Posterior cingulate gyrus (tissue), 11 donors: ENCODE measurements at places on chromosomes 7 and 10.
A peak's percentile ranks its signal among the peaks of the same experiment; 100 is the strongest.

DNA sequence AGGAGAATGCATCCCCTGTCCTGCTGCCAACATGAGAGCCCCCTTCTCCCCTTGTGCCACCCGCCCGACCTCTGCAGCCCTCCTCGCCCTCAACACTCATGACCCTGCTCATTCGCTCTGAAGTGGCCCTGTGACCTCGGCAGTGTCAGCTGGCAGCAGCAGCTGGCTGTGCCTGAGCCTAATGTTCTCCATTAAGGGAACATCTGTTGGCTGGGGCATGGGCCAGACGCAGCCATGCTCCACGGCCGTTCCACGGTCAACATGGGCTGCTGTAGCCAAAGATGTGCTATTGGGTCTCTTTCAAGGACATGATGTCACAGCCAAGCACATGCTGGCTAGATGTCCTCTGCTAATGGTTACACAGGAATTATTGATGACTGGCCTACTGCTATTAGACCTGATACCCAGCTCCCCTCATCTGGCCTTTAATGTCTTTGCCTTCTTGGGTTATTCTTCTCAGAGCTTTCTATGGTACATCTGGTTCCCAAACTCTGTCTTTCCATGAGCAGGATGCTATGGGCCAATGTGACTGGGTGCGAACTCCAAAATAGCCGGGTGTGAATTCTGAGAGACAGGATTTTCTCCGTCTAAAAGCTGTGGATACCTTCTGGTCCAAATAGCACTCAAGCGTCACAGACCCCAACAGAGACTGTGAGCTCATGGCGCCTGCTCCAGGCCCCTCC is 22.4 kb downstream of the ADCYAP1R1 start:
- DNase-seq, result no peak

DNA sequence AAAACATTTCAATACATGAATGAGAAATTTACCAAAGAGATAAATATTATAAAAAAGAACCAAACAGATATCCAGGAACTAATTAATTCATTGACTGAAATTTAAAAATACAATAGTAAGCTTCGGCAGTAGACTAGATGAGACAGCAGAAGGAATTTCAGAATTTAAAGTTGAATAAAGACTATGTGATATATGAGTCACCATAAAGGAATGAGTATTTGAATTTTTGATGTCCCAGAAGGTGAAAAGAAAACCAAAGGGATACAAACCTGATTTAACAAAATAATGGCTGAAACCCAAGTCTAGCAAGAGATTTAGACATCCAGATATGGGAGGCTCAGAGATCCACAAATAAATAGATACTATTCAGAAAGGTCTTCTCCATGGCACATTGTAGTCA is 623.9 kb upstream of the FOXK1 start:
- no peak for DNase-seq

GRCh38 chr7:129394101-129394500 is 40.1 kb upstream of the STRIP2 start:
- DNase-seq, result no peak

GRCh38 chr10:63106111-63106755 is 26.9 kb upstream of the NRBF2 start:
- no peak for DNase-seq

DNA sequence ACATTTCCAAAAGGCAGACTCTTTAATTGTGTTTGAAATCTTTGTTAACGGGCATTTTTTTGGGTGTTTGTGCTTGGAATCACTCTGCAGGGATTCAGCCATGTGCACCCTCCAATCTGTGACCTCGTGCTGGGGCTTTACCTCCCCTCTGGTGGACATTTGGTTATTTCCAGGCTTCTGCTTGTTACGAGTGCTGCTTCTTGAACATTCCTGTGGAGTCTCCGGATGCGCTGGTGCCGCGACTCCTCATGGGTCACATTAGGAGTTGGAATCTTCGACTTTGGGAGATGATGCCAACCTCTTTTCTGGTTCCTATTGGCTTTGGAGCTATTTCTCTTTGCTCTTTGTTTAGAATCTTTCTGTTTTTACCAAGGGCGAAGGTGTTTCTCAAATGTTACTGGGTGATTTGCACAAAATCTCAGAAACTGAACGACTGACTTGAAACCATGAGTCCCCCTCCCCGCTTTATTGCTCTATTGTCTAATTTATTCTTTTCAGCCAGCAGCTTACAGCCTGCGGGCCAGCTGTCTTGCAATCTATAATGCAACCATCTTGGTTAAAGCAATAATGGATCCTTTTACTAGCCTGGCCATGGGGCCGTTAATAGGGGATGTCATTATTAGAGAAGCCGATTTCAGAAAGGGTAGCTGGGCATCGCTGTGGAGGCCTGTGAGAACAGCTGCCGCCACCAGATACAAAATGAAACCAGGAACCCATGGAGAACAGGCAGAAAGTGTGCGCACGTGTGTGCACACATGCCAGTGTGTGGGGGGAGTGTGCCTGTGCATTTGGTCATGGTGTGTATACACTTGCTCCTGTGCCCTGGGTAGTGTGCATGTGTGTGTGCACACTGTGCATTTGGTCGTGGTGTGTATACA is 9.9 kb upstream of the DPYSL4 start:
- DNase-seq, result no peak

DNA sequence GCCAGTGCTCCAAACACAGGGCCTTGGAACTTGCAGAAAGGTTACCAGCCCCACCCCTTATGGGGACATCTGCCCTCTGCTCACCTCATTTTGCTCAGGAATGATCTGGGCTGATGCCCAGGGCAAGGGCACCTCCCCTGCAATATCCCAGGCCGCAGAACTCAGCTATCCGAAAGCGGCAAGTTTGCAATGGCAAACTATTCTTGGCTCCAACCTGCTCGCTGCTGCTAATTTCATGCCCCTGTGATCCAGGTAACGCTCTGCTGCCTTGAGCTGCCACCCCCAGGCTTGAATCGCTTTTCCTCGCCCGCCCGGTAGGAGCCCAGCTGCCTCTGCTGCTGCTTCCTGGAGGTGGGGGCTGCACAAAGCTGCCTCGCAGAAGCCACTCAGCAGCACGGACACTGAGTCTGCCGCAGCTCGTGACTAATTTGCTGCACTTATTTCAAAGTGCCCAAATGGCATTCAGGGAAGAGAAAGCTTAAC is 18.2 kb downstream of the SLC29A3 start:
- no peak for DNase-seq

DNA sequence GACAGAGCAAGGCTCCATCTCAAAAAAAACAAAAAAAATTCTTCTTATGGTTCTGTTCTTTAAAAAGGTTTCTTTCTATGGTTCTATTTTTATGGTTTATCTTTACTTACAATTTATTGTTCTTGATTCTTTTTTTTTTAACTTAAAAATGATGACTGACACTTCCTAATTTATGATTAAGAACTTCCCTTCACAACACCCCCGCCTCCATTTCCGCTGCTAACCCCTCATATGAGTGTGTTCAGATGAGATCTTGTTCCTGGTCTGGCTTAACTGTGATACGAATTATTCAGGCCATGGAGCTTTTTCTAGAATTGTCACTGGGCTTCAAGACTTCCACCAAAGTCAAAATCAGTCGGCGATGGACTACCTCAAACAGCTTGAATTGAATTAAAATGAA is 33.9 kb downstream of the PTER start:
- DNase-seq, result no peak

DNA sequence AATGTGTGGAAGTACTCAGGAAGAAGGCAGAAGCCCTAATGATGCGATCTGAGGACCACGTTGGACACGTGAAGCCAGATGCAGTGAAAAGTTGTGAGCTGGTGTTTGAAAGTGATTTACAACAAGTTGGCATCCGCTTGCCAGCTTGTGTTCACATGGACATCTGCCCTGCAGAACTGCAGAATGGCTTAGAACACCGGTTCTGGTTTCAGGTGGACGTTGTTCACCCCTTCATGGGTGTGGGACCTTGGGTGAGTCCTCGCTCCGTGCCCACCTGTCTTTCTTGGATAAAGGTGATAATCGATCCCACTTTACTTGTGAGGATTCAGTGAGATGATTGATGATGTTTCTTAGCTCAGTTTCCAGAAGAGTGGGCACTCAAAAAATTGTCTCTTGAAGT is 53.8 kb downstream of the CAMK1D start:
- DNase-seq, result no peak

- DNase-seq, result no peak
Observed at GRCh38 chr7:105682341-105683060, 101.2 kb upstream of the EFCAB10 start.

GRCh38 chr10:52092390-52092789 is 221.7 kb upstream of the DKK1 start:
- no peak for DNase-seq

DNA sequence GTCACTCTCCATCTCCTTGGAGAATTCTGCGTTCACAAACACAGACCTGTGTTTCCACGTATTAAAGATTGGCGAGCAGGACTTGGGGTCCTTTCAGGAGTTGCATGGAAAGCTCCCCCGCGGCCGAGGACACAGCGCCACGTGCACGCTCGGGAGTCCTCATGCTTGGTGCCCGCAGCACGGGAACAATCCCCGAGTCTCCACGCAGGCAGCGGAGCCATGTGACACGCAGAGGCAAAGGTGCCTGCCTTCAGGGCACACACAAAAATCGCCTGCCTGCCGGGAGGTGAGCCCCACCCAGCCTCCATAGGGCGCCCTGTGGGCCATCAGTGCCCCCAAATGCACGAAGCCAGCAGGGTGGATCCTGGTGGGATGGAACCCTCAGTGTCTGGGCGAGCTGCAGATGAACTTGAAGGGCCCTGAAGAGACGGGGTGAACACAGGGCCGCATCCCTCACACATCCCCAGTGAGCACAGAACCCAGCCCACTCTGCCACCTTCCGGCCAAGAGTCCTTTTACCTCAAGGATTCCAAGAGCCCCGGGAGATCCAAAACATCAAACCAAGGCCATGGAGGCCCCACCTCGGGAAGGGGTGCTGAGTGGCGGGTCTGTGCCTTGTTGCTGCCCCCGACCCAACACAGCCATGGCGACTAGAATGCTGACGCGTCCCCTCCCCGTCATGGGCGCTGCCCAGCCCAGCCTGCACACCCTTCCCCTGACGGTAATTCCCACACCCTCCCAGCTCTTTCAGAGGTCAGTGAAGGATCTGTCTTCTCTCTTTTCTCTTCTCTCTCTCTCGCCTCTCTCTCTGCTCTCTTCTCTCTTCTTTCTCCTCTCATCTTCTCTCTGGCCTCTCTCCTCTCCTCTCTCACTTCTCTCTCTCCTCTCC is 55.9 kb downstream of the CFAP46 start:
- no peak for DNase-seq

GRCh38 chr7:139043823-139044812 is 8.3 kb upstream of the ZC3HAV1L start:
- DNase-seq, result no peak

GRCh38 chr7:39709768-39710311 is 86.5 kb downstream of the RALA start:
- DNase-seq, result peak; percentile 14

GRCh38 chr7:42550706-42551470 is 313.9 kb upstream of the GLI3 start:
- no peak for DNase-seq

- no peak for DNase-seq
Observed at GRCh38 chr7:98309566-98309965, 28.1 kb downstream of the BRI3 start.

GRCh38 chr10:101683276-101683675 is 11.7 kb downstream of the FBXW4 start:
- no peak for DNase-seq

DNA sequence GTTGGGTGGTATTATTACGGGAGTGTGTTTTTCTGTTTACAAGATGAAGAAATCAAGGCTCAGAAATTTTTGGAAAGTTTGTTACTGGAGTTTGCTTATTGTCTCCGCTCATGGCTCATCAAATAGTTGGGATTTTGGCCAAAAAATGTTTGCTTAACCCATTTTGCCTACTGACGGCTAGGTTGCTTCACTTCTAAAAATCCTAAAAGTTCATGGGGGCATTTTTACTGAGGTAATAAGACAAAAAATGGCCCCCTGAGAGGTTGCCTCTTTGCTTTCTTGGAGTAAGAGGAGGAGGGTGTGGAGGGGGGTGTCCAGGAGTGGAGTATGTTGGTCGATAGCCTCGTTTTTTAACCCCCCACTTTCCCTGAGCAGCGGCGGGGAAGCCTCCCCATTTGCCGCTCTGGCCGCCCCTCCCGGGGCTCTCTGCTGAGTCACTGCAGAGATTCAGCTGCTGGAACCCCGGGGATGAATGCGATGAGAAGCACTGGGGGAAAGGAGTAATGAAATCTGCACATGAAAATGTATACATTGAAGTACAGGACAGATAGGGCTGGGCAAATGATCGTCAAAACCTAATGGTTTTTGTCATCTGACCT is 1.5 kb downstream of the MEST start:
- no peak for DNase-seq

DNA sequence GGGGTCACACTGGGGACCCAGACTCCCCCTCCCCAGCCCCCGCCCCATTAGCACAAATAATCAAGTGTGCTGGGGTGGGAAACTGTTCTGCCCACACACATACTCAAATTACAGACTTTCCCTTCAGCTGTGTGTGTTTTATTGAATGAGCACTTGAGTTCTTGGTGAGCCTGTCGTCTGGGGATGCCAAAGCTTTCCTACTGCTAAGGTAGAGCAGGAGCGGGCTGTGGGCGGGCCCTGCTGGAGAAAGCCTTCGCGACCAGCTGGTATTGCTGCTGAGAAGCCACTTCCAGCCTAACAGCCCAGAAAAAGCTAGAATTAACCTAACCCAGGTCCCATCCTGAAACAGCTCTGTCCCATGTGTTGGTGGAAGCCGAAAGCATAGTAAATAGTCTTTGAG is 87.0 kb upstream of the KMT2E start:
- DNase-seq, result no peak

DNA sequence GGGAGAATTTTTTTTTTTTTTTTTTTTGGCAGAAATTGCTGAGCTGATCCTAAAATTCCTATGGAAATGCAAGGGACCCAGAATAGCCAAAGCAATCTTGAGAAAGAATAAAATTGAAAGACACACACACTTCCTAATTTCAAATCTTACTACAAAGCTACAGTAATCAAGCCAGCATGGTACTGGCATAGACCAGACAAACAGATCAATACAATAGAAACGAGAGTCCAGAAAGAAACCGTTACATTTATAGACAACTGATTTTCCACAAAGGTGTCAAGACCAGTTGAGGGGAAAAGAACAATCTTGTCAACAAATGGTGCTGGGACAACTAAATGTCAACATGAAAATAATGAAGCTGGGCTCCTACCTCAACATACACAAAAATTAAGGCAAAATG is 34.5 kb downstream of the LARP4B start:
- no peak for DNase-seq

DNA sequence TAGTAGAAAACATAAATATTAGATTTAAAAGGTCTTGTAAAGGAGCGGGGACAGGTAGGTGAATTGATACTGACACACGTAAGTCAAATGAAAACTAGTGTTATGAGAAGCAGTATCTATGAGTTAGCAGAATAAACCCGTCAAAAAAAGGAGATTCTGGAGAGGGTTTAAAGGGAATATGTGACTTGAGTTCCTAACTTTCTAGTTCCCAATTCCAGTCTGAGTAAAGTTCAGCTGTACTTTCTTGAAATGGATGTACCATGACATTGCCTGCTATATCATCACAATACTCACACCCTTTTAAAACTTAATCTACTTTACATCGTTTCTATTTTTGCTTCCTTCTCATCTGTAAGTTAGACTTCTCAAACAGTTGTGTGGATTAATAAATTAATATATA is 122.2 kb downstream of the NRBF2 start:
- DNase-seq, result no peak

- no peak for DNase-seq
Observed at GRCh38 chr10:122505885-122506645, 44.7 kb downstream of the HTRA1 start.
